Neural progenitor cell (in vitro differentiated cells): ENCODE measurements at places on chromosomes 1 and 21.

GRCh38 chr1:27864264-27864895 lies 8.0 kb upstream of the THEMIS2 start:
- no peak for DNase-seq

GRCh38 chr1:215887627-215888026 lies 320.5 kb downstream of the KCTD3 start:
- DNase-seq = no peak

- no peak for DNase-seq
Observed at GRCh38 chr1:1085171-1085841, 11.2 kb upstream of the RNF223 start.

- DNase-seq = no peak
Observed at GRCh38 chr21:40839521-40839920, 7.4 kb downstream of the DSCAM start.

DNA sequence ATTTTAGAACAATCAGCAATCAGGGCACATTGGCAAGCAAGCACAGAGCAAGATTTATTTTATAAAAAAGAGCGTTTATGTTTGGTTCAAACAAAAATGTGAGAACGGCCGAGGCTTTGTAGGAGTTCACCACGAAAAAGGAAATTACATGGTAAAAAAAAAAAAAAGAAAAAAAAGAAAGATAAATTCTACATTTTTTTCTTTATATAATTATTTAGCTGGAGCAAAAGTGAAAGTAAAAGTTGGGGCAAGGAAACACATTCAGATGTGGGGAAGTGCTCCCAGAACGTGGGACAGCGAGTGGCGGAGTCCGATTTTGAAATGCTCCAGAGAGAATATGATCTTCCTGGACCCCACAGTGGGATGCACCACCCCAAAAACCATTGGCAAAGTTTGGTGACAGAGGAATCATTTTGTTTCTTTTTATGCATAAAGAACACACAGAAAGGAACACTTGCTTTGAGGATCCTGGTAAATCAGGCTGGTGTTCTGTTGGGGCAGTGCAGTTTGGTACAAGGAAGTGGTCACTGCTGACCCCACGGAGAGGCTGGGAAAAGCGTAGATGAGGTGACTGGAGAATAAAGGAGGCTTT lies 16.3 kb upstream of the ATP5PO start:
- no peak for DNase-seq
